GM12892 (cell line): ENCODE measurements at places on chromosomes 3 and 15.

- no peak for DNase-seq
These were observed 341.4 kb downstream of the NAALADL2 start for GRCh38 chr3:175200391-175201095.

DNA sequence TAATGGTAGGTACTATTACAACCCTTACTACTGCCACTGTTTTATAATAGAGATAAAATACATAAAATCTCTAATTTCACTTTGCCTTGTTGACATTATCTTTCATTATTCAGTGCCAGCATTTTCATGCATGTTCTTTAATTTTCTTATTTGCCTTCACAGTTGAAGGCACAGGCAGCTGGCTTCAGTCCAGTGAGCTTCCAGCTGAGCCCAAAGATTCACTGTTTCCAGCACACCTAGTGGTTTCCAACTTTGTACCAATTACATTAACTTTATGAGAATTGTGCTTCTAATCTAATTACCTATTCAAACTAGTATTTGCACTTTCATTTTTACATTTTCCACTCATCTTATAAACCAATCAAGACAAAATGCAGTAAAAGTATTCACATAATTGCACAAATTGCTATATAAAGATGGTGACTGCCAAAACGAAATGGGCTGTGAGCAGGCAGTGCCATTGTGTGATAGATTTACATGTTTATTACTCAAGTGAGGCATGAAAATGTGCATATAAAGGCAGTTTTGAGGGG lies 228.3 kb downstream of the MFSD1 start:
- DNase-seq, result no peak

- DNase-seq, result peak; percentile 44
These were observed 215.1 kb upstream of the UBE2E1 start for GRCh38 chr3:23590424-23591273.

DNA sequence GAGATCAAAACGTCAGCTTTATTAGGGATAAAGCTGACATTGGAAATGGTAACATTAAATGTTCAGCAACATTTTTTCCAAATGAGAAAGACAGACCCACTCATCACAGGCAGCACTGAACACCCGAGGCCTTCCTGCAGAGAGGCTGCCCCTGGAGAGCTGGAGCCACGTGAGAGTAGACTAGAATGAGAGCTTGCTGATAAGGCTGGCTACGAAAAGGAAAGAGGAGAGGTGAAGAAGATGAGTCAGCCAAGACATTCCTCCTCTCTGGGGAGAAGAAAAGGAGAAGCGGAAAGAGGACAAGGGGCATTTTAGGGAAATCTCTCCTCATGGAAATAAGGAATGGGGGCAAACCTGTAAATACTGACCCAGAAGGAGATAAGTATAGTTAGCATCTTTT lies 7.3 kb downstream of the CYP19A1 start:
- no peak for DNase-seq

- no peak for DNase-seq
These were observed 22.5 kb downstream of the GASK1A start for GRCh38 chr3:43001556-43002121.

DNA sequence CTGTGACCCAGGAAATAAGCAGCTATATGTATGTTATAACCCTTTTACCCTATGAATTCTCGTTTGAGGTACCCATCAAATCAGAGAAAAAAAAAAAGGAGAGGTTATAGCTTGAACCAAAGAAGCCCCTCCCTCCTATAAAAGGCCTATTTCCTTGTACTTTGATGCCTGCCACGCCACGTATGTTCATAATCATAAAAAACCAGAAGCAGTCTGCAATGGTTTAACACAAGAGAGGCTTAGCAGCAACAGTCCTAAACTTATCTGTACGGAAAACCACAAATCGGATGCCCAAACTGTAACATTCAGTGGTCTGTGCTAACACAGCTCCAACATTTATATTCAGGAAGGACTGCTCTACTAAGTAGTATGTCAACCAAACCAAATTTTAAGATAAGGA lies 21.2 kb downstream of the CCR8 start:
- DNase-seq, result no peak

- no peak for DNase-seq
These were observed 231.6 kb downstream of the XXYLT1 start for GRCh38 chr3:195039180-195039843.

GRCh38 chr3:2511356-2511755 lies 412.7 kb downstream of the CNTN4 start:
- no peak for DNase-seq

DNA sequence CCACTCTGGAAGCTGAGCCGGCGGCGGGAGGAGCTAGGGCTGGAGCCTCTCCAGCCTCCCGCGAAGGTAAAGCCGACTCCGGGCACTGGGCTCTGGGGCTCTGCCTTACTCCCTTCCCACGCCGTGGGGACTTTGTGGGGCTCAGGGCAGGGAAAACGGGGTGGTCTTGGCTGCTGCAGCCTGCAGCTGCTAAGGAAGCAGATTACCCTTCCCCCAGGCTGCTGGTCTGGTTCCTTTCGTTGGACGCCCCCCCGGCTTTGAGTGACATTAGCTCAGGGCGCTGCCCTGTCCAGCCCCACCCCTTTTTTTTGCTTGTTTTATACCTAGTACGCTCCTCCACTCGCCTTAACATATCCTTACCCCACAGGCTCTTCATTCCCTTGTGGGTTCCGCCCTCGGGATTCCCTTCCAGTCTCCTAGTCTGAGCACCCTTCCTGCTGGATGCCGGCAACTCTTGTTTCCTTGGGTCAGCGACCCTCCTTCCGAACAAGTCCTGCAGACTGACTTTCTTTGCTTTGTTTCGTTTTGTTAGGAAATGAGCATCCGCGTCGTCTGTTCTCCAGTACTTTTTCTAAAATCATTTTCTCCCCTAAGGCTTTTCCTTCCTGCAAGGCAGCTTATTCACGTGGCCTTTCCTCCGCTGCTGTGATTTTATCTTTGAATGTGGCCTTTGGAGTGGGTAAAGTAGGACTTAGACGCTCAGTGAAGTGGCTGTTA lies 551 bp downstream of the DNAJC13 start:
- DNase-seq, result peak; percentile 27

DNA sequence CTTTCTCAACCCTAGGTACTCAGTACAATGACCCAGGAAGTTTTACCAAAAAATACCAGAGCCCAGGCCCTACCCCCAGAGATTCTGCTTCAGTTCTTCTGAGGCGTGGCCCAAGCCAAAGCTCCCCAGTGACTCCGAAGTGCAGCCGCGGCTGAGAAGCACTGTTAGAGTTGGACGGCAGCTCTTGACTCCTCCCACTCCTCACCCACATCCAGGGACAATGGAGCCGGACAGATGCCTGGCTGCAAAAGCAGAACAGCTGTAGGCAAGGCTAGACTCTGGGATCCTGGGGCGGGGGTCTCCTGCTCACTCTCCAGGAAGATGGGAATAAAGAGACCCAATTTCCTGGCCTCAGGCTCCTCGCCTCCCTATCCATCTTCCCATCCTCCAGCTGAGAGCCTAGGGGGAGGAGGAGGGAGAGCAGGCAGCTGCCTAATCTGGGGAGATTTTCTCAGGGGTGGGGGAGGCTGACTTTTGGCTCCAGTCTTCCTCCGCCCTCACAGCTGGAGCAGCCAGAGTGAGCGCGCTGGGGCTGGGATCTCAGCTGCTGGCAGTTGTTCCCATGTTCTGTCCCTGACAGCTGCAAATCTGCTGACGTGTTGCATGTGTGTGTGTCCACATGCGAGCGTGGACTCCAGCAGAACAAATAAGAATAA lies 223.8 kb downstream of the OPA1 start:
- no peak for DNase-seq

DNA sequence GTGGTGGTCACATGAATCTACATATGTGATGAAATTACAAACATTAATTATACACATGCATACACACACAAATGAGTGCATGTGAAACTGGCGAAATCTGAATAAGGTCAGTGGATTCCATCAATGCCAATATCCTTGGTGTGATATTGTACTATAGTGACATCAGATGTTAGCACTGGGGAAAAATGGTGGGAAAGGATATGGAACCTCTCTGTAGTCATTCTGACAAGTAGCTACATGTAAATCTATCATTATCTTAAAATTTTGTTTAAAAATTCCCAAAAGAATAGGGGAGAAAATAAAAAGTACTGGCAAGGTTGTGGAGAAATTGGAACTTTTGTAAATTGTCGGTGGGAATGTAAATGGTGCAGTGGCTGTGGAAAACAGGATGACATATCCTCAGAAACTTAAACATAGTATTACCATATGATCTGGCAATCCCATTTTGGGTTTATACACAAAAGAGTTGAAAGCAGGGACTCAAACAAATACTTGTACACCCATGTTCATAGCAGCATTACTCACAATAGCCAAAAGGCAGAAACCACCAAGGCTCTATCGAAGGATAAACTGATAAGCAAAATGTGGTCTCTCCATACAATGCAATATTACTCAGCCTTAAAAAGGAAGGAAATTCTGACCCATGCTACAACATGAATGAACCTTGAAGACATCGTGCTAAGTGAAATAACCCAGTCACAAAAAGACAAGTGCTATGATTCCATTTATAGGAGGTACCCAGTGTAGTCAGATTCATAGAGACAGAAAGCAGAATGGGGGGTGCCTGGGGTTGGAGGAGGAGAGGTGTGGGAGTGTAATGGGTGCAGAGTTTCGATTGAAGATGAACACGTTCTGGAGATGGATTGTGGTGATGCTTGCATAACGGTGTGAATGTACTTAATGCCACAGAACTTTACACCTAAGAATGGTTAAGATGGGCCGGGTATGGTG lies 25.3 kb upstream of the HRH1 start:
- no peak for DNase-seq

DNA sequence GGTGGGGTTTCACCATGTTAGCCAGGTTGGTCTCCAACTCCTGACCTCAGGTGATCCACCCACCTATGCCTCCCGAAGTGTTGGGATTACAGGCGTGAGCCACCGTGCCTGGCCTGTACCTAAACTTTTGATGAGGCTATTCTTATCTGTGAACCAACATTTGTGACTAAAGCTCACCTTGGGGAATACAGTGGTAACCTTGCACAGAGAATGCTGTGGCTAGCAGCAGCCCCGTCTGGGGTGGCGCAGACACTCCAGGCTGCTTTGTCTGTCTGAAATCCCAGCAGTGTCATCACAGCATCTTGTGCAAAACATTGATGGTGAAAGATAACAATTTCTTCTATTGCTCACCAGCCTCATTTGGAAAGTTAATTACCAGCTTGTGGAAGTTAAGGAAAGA lies 58.9 kb downstream of the CMTM8 start:
- DNase-seq, result no peak

GRCh38 chr3:184441202-184441900 lies 61.5 kb downstream of the CHRD start:
- no peak for DNase-seq

- no peak for DNase-seq
These were observed 1082.6 kb upstream of the EPHA6 start for GRCh38 chr3:95731753-95732152.

- DNase-seq, result no peak
These were observed 117.0 kb upstream of the PTX3 start for GRCh38 chr3:157319672-157320071.

DNA sequence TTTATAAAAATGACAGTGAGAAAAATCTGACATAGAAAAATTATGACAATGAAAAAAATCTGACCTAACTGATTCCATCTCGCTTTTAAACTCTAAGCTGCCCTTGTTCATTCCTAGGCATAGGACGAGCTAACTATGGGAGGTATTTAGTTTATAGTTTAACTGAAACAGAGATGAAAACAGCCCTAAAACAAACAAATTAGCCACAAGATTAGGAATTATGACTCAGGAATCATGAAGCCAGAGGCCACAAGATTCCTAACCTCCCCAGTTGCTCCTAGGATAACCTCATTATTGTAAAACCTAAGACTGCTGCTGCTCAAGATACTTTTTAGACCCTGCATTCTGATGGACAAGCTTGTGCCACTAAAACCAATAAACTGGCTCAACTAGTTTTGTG lies 122.7 kb upstream of the MNS1 start:
- DNase-seq, result no peak

DNA sequence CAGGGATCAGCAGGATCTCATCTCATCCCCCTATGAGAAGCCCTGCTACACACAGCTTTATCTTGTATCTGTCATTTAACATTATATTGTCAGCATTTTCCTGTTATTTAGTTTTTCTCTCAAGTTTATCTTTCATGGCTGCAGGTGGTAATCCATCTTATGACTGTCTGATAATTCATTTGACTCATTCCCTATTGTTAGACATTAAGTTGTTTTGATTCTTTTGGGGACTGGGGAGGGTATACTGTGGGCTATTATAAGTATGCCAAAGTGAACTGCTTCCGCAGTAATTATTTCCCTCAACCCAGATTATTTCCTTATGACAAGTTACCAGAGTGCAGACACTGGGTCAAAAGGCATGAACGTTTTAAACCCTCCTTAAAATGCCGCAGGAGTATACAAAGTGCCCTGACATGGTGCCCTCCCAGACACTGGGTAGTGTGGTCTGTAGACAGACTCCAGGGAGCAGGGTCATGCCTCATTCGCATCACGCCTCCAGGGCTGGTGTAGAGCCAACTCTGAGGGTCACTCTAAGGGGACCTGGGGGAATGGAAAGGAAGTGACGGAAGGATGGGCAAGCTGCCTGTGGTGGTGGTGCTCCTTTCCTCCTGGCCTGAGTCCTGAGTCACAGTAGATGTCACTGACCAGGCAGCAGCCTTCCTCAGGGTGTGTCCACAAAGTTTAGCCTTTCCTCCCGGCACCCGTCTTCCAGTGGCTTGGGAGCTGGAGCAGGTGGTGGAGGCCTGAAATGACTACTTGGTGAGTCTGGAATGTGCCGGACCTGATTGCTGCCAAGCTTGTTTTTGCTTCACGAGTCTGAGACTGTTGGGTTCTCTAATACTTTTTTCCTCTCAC lies 11.6 kb downstream of the GPR160 start:
- DNase-seq, result no peak

GRCh38 chr3:43549626-43550290 lies 72.1 kb downstream of the ANO10 start:
- no peak for DNase-seq

DNA sequence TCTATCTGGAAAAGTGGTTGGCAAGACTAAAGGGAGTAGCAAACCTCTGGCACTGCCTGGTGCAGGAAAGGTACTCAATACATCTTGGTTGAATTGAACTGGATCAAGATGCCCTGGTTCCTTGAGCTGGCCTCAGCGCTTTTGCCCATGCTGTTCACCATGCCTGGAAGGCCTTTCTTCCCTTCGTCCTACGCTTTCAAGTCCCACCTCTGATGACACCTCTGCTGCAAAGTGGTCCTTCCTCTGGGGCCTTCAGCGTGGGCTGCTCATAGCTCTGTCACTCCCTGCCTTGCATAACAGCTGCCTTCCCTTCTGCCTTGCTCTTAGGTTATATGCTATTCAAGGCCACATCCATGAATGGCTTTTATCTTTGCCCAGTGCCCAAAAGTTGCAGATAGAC lies 23.0 kb downstream of the ITGA11 start:
- DNase-seq, result no peak

DNA sequence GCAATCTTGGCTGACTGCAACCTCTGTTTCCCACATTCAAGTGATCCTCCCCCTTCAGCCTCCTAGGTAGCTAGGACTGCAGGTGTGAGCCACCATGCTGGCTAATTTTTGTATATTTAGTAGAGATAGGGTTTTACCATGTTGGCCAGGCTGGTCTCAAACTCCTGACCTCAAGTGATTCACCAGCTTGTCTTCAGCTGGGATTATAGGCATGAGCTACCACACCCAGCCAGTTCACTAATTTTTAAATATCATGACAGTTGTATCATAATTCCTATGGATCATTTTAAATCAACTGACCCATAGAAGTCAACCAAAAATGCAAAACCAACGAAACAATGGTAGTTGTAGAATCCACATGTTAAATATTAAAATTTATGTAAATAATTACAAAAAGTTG lies 35.1 kb downstream of the RAF1 start:
- DNase-seq, result no peak
